ENCODE measurements at places on chromosomes 1 and 21.

DNA sequence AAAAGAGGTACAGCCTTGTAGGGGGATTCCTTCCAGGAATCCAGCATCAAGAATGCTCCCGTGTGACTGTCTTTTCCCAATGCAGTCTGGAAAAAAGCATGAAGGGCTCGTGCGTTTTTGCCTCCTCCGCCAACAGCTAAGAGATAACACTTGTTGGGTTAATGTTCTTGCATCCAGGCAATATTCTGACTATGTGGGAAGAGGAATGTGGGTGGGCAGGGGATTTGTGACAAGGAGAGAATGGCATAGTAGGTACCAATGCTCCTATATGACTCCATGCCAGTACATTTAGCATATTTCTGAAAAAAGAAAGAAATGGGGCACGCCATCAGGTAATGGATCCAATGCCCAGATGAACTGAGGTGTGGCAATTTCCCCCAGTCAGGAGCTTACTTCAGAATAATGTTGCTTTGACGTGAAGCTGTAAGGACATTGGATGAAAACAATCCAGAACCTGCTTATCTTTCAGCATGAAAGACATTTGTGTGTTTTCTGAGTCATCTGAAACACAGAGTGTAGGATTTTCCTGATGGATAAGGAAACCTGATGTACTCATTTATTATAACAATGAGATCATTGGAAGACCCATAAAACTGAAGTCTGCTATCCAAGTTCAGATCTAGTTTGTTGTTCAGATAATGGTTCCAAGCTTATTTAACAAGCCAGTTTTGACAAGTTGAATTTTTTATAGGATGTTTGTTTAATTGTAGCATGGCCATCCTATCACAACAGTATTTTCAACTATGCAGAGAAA is 105.5 kb downstream of the LYPLAL1 start:
- no peak for DNase-seq

DNA sequence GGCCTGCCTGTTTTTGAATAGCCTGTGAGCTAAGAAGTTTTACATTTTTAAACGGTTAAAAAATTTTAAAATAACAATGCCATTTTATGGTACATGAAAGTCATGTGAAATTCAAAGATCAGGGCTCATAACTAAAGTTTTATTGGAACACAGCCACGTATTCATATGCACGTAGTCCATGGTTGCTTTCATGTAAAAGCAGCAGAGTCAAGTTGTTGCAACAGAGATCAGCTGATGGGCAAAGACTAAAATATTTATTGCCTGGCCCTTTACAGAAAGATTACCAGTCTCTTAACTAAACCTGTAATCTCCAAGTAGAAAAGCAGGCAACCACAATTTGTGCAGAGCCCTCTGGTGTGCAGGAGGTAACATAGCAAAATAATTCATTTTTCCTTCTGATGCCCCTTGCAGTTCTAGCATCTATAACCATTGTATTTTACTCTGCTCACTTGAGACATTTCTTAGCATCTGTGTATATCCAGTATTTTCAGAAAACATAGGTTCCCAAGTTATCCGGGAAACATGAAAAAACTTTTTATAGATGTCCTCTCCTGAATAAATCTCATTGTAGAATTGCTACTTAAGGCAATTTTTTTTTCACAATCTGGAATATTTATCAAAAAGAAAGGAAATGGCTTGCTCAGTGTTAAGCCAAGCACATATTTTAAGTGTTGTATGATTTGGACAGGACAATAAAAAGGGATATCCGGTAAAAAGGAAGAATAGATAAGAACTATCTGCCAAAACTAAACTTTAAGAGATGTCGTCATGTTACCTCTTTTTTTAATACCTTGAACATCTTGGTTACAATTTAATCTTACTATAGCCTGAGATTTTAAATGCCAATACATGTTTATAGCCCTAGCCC is 430.8 kb downstream of the PLPP3 start:
- DNase-seq: no peak

DNA sequence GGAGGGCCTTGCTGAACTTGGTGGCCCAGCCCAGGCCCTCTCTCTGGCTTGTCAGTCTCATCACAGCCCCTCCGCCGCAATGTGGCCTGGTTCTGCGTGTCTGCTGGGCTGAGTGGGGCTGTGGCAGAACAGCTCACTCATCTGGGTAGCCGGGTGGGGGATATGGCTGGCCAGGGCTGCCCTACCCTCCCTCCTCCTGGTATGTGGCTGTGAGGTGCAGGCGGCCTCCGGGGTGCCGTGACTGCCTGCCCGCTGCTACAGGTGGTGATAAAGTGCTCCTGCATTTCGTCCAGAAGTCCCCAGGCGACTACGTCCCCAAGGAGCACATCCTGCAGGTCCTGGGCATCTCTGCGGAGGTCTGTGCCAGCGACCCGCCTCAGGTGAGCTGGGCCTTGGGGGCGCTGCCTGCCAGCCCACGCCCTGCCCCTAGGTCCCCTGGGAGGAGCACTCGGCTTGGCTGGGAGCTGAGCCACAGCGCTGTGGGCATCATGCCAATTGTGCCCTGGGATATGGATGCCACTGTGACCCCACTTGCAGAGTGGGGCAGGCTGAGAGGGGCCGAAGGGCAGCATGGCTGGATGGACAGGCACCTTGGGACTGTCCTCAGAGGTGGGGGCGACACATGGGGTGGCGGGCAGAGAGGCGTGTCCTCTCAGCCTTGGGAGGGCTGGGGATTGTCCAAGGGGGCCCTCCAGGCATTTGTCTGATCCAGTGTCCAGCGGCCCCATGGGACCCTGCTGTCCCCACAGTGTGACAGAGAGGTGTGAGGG is 2.3 kb downstream of the PRXL2B start:
- no peak for DNase-seq

DNA sequence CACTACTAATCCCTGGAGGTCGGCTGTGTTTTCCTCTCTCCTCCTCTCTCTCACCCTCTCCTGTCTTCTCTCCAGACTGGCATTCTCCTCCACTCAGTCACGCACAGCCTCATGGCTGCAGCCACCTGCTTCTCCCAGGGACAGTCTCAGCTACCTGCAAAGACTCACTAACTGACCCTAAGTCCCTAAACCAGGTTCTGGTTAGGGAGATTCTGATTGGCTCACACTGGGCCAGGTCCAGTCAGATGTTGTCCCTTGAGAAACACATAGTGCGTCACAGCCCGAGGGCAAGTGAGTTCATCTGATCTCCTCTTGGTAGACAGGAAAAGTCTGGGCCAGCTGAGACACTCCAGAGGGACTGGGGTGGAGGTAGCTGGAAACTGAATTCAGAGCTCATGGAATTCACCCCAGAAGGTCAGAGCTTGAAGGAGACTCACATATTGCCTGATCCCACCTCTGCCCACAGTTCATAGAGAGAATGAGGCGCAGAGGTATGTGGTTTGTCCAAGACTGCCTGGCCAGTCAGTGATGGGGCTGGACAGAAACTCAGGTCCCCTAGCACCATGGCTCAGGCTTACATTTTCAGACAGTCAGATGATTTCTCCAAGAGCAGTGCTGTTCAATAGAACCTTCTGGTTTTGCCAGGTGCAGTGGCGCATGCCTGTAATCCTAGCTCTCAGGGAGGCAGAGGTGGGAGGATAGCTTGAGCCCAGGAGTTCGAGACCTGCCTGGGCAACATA is 40.4 kb upstream of the RPL11 start:
- DNase-seq: no peak

DNA sequence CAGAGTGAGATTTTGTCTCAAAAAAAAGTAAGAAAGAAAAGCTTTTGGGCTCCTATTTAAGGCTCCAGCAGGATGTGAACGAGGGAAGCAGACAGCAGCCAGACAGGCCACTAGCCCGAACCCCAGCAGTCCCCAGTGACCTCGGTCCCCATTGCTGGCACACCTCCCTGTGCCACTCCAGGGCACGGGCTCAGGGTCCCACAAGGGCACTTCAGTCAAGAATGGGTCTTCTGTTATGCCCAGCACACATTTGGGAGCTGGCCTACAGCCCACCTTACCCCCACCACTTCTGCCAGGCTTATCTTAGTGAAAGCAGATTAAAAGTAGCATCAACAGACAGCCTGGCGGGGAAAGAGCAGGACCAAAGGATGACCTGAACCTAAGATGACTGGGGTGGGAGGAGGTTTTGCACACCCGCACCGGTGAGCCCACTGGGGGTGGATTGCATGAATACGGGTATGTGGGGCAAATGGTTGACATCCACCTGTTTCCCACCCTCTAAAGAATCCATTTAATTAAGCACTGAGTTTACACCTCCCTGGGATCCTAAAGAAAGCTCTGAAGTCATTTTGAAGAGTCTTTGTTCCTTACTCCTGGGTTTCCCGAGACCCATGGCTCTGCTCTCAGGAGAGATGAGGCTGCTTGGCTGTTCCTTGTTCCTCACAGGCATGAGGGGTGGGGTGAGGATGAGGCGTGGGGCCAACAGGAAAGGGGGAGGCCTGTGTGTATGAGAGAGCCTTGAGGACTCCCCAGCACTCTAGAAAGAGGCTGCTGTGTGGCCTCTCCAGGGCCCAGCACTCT is 4.7 kb downstream of the CHI3L1 start:
- DNase-seq: no peak

GRCh38 chr1:103254691-103255090 is 146.4 kb upstream of the COL11A1 start:
- no peak for DNase-seq

Data from COR-L47 (cell line).